ENCODE measurements at places on chromosomes 4 and X.

DNA sequence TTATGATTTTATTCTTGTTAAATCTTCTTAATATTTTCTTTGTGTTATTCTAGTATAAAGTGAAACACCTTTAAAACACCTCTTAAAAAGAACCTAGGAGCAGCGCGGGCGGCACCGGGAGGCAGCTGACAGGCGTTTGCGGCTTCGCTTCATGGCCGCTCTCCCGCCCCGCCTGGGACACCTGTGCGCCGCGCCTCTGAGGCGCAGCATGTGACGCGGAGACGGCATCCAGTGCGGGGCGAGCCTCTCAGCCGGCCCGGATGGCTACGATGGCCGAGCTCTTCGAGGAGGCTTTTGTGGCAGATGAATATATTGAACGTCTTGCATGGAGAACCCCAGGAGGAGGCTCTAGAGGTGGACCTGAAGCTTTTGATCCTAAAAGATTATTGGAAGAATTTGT is 1592.7 kb downstream of the TECRL start:
- no peak for DNase-seq

DNA sequence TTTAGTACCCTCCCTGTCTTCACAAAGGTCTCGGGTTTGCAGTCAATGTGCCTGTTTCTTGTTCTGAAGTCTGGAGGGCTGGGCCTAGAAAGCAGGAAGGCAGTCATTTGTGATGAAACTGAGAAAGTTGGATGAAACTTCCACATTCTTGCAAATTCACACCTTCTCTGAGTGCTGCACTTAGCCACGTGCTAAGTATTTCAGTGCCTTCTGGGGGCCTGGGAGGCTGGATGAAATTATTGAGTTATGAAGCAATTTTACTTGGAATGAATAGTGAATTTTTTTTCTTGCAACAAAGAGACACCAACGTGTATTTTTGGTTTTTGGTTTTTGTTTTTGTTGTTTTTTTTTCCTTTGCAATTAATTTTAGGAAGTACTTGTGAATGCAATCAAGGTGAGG is 71.2 kb downstream of the MSX1 start:
- DNase-seq: no peak

DNA sequence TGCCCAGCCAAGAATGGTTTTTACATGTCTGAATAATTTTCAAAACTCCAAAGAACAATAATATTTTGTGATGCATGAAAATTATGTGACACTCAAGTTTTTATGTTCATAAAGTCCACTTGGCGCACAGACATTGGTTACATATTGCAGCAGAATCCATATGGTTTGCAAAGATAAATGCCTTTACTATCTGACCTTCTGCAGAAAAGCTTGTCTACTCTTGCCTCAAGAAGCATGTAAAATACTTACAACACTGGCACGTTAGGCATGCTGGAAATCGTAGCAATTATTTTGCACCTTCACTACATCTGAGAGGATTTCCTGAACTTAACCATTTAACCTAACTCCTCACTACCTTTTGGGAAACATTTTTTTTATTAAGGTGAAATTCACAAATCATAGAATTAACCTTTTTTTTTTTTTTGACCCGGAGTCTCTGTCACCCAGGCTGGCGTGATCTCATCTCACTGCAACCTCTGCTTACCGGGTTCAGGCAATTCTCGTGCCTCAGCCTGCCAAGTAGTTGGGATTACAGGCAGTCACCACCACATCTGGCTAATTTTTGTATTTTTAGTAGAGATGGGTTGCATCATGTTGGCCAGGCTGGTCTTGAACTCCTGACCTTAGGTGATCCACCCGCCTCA is 3.5 kb upstream of the XG start:
- DNase-seq: no peak

DNA sequence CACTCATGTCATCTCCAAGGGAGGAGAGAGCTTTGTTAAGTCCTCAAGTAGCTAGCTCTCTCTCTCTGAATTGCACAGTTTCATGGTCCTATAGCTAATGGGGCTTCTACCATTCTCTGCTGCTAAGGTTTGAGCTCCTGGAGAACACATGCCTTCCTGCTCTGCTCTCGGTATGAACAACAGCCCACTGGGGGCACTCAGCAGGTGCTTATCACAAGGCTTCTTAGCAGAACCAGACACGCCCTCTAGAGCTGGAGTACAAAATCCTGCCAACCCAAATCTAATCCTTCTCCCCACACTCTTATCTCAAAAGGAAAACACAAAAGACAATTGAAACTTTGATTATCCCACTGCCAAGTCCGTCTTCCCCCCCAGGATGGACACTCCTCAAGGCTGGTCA is 176.5 kb downstream of the HS3ST1 start:
- DNase-seq: no peak

GRCh38 chr4:76894537-76895255 is 3.2 kb downstream of the SOWAHB start:
- DNase-seq: no peak

Measured in HuH-7 (cell line).